ENCODE measurements at places on chromosomes 5 and 9.

- no peak for DNase-seq
These were observed 10.3 kb downstream of the F2RL2 start for GRCh38 chr5:76612942-76613341.

DNA sequence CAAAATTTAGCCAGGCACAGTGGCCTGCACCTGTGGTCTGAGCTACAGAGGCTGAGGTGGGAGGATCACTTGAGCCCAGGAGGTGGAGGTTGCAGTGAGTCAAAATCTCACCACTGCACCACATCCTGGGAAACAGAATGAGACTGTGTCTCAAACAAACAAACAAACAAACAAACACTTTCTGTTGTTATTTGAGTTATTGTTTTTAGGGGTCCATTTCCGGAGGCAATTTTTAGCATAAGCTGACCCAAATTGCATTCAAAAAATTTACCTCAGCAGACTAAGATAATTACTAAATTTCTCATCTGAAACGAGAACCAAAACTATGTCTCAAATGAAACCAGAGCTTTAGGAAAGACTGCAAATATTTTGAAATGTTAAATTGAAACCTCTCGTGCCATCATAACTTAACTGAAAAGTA, 1485.1 kb downstream of the EFNA5 start:
- no peak for DNase-seq

- DNase-seq: no peak
These were observed 10.8 kb downstream of the OSMR start for GRCh38 chr5:38856660-38857059.

GRCh38 chr5:161058781-161059180, 206.8 kb upstream of the ATP10B start:
- DNase-seq: no peak

Measured in stimulated activated CD8-positive, alpha-beta memory T cell treated with anti-CD3 and anti-CD28 coated beads, Interleukin-7, amount 100 ng/mL, for 1 hour (primary cell).